ENCODE measurements at places on chromosomes 3 and 15.

DNA sequence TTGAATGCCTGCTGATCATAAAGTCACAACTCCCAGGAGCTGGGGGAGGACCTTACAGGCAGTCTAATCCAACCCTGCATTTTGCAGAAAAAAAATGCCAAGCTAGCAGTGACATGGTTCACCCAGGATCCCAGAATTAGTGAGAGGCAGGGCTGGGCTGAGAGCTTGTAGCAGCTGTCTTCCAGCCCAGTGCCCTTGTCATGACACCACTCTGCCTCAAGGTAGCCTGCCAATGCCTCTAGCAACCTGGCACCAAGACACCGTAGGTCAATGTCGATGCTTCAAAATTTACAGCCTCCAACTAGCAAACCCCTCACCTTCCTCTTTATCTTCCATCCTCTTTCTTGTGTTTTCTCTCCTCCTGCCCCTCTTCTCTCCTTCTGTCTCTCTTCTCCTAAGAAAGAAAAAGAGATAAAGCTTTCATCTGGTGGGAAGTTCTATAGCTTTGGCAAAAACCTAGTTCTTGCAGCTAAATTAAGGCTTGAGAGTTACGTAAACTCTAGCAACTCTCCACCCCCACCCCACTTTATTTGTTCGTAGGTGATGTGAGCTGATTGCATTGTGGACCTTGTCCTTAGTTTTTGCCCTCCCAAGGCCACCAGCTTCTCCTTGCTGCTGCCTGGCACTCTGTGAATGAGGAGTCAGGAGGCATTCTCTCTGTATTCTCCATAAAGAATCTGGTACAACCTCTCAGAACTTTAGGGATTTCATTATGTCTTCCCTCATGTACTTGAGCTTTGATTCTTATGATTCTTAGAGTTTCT, 18.3 kb upstream of the BFSP2 start:
- DNase-seq = no peak

DNA sequence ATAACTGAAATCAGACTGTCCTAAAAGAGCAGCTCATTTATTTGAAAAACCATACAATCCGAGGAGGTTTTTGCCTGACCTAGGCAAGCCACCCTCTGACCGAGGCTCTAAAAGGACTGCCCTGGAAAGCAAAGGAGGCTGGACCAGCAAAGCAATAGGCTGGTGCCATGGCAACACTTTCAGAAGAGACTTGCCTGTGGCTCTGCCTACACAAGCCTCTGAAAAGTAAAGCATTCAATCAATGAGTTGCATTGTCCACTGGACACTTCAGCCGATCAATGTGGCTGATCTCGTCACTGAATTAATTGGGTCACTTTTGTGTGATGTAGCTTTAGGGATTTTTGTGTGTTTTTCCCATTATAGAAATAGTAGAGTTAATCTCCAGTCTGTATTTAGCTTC, 99.1 kb upstream of the SEMA6D start:
- no peak for DNase-seq

- DNase-seq = no peak
Measured at GRCh38 chr3:72432246-72432645, 416.0 kb downstream of the SHQ1 start.

GRCh38 chr3:140436421-140436820, 241.4 kb upstream of the TRIM42 start:
- no peak for DNase-seq

- DNase-seq = no peak
Measured at GRCh38 chr15:98724048-98724447, 75.7 kb downstream of the IGF1R start.

DNA sequence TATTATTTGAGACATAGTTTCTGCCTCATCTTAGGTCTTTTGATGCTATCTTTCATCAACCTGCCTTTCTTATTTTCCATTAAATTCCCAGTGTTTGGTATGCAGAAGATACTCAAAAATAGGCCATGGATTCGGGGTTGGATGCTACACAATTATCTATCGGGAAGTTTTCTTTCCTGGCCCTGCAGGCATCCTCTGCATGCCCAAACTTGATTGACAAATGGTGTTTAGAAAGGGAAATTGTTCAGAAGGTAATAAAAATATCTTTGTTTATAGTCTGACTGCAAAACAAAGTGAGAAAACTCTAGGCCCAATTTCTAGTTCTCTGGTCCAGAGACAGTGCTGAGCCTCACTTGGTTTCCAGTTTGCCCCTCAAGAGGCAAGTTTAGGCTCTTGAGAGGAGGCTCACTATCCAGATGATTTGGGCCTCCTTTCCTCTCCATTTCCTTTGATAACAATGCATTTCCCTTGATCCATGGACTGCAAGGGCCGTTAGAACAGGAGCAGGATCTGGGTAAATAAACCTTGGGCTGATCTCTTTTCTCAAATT, 157.1 kb upstream of the DPH6 start:
- DNase-seq = no peak
